HT-29 (cell line): ENCODE measurements at places on chromosomes 13 and 19. TPM values are rescaled to one million over a fixed set of nuclear protein-coding genes. Genes with fewer than 3 reads are reported as not detected.
A peak's percentile ranks its signal among the peaks of the same experiment; 100 is the strongest.

The ZNF382 gene
- total RNA-seq = not detected in 2 replicates

The AP1M2 gene
- total RNA-seq = 154 and 159 TPM in 2 replicates

- DNase-seq = no peak
These were observed 82.1 kb downstream of the DLEU7 start for GRCh38 chr13:50761406-50761805.

- DNase-seq = peak; percentile 74
These were observed 6.3 kb downstream of the SERP2 start for GRCh38 chr13:44379885-44380284.

DNA sequence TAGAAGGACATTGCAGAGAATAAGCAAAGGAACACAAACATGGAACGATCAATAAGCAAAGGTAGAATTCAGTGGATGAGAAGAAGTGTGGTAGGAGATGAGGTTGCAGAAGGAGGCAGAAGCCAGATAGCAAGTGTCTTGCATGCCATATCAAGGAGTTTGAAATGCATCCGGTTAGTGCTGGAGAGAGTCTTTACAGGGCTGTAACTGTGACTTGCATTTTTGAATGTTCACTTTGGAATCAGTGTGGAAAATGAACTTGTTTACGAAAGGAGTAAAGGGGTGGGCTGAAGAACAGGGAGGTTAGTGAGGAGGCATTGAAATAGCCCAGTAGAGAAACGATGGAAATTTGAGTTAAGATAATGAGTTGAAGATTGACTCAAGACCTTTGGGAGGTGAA lies 90.7 kb upstream of the MBNL2 start:
- DNase-seq = no peak

GRCh38 chr19:55647732-55648584 lies at the start of gene CCDC106:
CCDC106 (plus strand) TSS chr19:55648212; CDS start chr19:55649047, 835 bp downstream.
- peak; percentile 58 for DNase-seq

GRCh38 chr13:110454227-110454859 lies 107.2 kb downstream of the RAB20 start:
- DNase-seq = no peak

GRCh38 chr13:46624353-46624752 lies 71.4 kb downstream of the LRCH1 start:
- no peak for DNase-seq

DNA sequence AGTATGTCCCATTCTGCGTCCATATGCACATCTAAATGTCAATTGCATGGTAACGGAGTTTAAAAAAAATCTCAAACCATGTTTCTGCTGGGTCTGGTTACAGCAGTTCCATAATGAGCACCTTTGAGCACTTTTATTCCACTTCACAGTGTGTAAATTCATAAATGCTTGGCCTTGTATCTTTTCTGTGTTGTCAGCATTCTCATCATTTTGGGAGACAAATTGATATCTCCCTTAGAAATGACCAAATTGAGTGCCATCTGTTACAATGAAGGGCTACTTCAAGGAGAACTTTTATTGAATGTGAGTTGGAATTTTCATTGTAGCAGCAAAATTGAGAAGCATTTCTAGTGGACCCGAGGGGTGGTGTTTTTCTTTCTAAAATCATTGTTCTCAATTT lies 432.9 kb upstream of the PCDH9 start:
- no peak for DNase-seq

- no peak for DNase-seq
These were observed 61.2 kb upstream of the ARGLU1 start for GRCh38 chr13:106628936-106629659.

GRCh38 chr13:88153353-88153752 lies 482.2 kb downstream of the SLITRK5 start:
- DNase-seq = no peak

- peak; percentile 96 for DNase-seq
These were observed at the start of gene PPAN for GRCh38 chr19:10106100-10106936. PPAN (plus strand) TSS chr19:10106362; CDS start chr19:10106395, 33 bp downstream.

GRCh38 chr19:15378534-15379082 lies 979 bp downstream of the AKAP8 start:
- DNase-seq = peak; percentile 62

DNA sequence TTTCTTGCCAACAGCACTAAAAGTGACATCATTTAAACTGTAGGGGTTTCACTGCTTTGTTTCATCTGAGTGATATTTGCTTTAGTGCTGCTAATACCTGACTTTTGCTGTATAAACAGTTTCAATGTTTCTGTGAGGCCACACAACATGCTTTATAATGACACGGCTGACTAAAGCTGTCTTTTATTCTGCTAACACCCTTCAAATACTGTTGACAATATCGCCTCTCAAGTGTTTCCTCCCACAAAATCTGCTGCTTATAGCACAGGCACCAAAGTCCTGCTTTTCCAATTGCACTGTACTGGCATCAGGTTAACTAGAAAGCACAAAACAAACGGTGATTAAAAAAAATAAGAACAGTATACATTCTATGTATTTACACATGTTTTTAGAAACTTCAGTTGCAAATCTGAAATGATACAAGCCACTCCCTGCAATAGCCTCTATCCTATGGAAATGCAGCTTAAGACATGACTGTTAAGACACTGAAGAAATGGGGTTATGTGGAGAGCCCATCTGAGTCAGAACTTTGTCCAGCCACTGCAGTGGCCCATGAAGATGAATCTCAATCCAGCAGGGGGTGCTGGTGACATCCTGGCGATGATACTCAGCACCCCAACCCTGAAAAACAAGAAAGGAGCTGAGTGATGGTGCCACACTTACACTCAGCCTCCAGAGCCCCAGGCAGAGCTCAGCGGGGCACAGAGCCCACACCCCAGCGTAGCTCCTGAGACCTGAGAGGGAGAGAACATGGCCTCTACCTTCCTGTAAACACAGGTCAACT lies 29.4 kb downstream of the RFXAP start:
- DNase-seq = no peak

GRCh38 chr13:105170438-105170837 lies 1365.0 kb downstream of the EFNB2 start:
- DNase-seq = peak; percentile 36

DNA sequence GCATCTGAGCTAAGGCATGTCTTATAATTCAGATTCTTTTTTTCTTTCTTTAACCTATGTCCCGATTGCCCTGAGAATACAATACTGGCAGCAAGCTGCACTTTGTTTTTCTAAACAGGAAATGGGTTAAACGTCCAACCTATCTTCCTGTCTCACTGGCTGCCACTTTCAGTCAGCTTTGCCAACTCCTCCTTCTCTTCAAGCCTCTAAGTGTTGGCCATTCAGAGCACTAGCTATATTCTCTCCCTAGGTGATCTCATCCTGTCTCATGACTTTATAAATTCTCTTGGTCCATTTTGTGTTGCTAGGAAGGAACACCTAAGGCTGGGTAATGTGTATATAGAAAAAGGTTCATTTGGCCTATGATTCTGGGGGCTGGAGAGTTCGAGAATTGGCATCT lies 109.5 kb upstream of the TSC22D1 start:
- DNase-seq = no peak
